ENCODE measurements at places on chromosomes 5 and 9.

- DNase-seq, result no peak
Measured at GRCh38 chr9:24841993-24842392, 296.3 kb upstream of the IZUMO3 start.

DNA sequence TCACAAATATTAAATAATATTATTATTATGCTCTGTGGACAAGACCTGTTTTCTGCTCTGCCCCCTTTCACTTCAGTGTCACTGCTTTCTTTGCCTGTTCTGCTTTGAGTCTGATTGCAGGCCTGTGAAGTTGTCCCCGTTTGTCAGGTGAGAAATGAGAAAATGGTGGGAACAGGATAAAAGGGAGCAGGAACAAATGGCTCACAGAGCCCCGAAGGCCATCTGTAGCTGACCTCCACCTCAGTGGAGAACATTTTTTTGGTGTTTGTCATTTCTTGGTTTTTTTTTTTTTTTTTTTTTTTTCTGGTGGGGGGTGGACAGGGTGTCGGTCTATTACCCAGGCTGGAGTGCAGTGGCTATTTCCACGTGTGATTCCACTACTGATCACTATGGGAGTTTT lies 13.2 kb upstream of the S100Z start:
- DNase-seq, result no peak

DNA sequence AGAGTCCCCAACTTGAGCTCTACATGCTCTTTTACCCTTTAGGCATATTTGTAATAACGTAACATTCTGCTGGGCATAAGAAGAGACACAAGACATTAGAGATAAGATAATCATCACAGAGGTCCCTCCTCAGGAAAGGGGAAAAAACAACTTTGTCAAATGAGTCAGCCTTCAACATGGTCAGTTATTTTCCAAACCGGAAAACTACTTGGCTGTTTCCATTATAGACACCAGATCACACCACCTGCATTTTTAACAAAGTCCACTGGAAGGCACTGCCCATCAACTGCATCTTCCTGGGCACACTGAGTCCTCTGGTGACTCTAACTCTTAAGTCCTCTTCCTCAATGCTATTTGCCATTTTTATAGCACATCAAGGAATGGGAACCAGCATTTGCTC lies 221.8 kb downstream of the FAM114A2 start:
- no peak for DNase-seq

- DNase-seq, result no peak
Measured at GRCh38 chr5:148416921-148417320, 33.2 kb downstream of the FBXO38 start.

DNA sequence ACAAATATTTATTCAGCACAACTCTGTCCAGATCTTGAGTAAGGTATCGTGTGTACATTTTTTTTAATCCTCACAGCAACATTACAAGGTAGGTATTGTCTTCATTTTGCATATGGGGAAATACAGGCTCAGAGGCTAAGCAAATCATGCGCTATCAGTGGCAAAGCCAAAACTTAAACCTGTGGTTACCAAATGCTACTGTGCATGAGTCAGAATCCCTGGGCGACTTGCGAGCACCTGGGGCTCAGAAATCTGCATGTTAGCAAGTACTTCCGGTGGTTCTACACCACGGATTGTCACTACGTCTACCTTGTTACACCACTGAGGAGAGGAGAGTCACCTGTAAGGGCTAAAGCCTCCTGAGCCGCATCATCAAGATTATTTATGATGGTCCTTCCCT lies 21.3 kb downstream of the C5orf58 start:
- peak; percentile 69 for DNase-seq

- no peak for DNase-seq
Measured at GRCh38 chr9:88975966-88976889, 15.0 kb upstream of the S1PR3 start.

DNA sequence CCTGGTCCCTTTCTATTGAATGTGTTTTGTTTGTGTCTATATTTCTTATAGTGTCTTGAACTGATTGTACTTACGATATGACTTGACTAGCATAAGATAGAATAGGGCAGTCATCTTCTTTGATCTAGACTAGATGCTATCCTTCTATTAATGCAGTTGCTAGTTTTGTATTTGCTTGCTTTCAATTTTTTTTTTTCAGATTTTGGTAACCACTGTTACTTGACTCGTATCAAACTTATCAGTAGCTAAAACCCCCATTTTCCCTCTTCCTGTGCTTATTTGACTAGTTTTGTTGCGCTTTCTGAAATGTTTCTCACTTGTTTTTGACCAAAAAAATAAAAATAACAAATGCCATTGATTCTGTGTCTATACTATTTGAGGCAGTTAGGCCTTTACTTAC lies 69.0 kb upstream of the CDKN2B start:
- DNase-seq, result no peak

- no peak for DNase-seq
Measured at GRCh38 chr5:95068289-95068910, 216.5 kb downstream of the MCTP1 start.

DNA sequence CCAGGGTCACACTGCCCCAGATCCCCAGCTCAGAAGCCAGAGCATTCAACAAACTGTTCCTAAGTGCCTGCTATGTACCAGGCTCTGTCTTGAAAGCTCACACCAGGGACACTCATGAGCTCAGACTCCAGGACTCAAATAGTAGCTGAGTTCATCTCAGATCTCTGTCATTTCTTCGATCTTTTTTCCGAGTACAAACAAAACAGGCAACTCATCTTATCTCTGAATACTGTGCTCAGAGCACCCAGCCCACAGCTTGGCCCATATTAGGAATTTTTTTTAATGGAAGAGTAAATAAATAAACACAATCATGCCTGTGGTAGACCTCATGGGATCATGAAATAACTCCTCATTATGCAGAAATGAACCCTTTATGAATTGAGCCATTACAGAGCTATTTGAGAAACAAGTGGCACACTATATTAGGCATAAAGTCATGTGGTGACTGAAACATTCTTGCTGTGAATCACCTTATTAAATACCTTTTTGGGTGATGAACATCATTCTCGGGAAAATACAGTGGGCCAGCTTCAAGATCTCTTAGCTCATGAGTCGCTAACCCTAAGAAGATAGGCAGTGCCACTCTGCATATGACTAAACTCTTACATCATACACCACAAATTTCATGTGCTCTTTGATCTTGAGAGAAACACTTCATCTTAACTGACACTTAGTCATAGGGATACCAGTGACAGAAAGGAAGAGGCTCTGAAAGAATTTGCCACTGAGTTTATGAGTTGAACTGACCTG lies 9.9 kb downstream of the SH3RF2 start:
- DNase-seq, result peak; percentile 11

DNA sequence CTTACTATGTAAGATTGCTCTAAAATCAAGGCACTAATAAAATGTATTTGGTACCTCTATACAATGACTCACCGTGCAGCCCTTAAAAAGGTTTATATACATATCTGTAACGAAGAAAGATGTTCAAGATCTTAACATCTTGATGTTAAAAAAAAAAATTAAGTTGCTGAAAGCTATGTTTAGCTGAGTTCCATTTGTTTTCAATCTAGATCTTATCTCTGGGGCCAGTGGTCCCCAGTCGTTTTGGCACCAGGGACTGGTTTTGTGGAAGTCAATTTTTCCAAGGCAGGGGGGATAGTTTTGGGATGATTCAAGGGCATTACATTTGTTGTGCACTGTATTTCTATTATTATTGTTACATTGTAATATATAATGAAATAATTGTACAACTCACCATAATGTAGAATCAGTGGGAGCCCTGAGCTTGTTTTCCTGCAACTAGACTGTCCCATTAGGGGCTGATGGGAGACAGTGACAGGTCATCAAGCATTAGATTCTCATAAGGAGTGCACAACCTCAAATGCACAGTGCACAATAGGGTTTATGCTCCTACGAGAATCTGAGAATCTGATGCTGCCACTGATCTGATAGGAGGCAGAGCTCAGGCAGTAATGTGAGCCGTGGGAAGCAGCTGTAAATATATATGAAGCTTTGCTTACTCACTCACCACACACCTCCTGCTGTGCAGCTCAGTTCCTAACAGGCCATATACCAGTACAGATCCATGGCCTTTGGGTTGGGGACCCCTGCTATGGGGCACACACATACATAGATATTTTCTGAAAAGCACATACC lies 27.6 kb upstream of the TSLP start:
- no peak for DNase-seq

DNA sequence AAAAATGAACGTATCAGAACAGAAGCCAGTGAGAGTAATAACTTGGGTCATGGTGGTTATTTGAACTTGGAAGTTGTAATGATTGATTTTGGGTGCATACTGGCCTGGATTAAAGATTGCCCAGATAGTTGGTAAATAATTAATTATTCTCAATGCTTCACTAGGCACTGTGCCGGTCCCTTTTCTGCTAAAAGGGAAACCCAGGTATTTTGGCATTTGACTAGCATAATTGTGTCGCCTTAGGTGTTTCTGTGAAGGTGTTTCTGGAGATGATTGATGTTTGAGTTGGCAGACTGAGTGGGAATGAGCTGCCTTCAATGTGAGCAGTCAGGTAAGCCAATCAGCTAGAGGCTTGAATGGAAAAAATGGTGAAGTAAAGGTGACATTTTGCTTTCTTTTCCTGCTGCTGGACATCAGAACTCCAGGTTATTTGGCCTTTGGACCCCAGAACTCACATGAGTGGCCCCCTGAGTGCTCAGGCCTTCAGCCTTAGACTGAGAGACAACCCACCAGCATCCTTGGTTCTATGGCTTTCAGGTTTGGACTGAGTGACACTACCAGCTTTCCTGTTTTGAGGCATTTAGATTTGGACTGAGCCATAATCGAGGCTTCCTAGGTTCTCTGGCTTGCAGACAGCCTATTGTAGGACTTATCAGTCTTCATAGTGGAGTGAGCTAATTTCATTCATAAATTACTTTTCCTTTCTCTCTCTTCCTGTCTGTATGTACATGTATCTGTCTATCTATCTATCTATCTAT lies 120.7 kb upstream of the PAPPA start:
- no peak for DNase-seq

GRCh38 chr9:84850830-84851392 lies 181.4 kb downstream of the NTRK2 start:
- no peak for DNase-seq

DNA sequence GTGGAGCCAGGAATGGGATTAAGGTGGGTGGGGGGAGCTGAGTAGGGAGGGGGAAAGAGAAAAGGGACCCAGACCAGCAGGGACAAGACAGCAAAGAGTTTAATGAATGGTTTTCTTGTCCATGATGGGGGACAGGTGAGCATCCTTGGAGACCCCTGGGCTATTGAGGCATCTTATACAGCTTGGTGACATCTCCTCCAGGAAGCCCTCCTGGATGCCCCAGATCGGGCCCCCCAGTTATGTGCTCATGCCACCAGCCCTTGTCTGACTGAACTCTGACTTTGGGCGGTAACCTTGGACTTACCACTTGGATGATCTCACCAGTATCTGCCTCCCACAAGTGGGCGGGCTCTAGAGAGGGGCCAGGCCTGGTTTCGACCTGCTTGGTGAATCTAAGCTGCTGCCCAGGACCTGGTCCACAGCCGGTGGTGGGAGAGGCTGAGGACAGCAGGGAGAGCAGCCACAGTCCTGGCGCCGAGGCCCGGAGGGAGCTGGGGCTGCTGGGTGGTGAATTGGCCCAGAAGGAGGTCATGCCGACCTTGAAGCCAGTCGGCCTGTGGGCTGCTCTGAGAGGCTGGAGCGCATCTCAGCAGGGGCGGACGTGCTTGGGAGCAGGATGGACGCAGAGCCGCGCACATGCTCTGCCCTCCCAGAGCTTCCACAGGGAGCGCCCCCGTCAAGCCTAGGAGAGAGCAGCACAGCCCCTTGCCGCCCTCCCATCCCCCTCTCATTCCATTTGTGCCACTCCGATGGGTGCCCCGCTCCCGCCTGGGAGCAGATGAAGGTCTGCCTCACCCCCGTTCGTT lies 36.2 kb downstream of the UNC5A start:
- DNase-seq, result no peak

GRCh38 chr5:19975795-19976194 lies 12.2 kb downstream of the CDH18 start:
- DNase-seq, result no peak

- DNase-seq, result no peak
Measured at GRCh38 chr5:176778921-176779465, 31.4 kb upstream of the UNC5A start.

DNA sequence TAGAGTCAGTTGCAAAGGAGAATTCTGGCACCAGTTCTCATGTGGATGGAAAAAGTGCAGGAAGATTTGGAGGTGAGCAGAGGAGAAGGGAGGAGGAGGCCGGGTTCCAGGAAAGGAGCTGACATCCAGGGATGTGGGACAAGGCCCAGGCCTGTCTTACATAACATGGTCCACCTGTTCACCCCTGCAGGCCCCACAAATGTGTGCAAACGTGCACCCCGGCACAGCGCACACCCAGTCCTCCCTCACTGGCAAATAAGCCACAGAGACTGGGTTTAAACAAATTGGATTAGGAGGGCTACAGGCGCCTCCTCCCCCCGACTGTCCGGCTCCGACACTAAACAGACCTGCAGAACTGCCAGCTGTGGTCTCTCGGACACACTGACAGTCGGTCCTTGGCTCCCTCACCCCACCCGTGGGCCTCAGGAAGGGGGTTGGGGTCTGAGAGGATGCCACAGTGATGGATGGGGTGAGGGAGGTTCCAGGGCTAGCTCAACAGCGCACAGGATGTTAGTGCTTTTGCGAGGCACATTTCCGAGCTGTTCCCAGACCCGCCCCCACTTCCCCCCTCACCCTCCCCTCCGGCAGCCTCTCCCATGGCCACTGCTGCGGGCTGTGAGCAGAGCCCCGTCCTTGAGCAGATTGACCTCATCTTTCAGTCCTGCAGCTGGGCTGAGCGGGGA lies 43.4 kb upstream of the IL17B start:
- no peak for DNase-seq

DNA sequence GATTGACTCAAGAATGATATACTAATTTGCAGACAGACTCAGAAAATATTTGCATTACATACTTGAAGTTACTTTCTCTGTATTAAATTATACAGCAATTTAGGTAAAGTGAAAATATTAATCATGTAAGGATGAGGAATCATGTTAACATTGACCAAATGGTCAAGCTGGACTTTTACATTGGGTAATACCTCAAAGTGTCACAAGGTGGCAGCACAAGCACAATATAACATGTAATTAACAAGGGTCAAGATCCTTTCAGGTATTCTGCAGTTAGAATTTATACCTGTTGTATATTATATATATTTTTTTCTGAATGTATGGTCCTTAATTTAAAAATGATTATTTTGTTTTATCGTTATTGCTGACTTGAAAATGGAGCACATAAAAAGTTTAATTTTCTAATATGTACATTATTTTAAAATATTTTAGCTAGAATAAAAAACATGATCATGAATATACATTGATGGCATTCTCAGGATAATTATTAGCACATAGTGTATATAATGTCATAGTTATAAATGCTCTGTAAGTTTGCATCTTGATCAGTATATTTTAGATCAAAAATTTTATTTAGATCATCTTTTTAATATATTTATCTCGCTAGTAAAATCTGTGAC lies 8.6 kb downstream of the HAPLN1 start:
- no peak for DNase-seq

GRCh38 chr9:131181091-131181681 lies 55.8 kb downstream of the NUP214 start:
- DNase-seq, result no peak

GRCh38 chr9:17928228-17928627 lies 349.4 kb downstream of the SH3GL2 start:
- DNase-seq, result no peak

- DNase-seq, result no peak
Measured at GRCh38 chr9:72599874-72600534, 78.6 kb downstream of the TMC1 start.

GRCh38 chr5:146751781-146752401 lies 126.7 kb downstream of the PPP2R2B start:
- DNase-seq, result peak; percentile 73

GRCh38 chr9:95588724-95589588 lies 72.2 kb upstream of the PTCH1 start:
- DNase-seq, result no peak
